ENCODE measurements at places on chromosomes 4 and X.

DNA sequence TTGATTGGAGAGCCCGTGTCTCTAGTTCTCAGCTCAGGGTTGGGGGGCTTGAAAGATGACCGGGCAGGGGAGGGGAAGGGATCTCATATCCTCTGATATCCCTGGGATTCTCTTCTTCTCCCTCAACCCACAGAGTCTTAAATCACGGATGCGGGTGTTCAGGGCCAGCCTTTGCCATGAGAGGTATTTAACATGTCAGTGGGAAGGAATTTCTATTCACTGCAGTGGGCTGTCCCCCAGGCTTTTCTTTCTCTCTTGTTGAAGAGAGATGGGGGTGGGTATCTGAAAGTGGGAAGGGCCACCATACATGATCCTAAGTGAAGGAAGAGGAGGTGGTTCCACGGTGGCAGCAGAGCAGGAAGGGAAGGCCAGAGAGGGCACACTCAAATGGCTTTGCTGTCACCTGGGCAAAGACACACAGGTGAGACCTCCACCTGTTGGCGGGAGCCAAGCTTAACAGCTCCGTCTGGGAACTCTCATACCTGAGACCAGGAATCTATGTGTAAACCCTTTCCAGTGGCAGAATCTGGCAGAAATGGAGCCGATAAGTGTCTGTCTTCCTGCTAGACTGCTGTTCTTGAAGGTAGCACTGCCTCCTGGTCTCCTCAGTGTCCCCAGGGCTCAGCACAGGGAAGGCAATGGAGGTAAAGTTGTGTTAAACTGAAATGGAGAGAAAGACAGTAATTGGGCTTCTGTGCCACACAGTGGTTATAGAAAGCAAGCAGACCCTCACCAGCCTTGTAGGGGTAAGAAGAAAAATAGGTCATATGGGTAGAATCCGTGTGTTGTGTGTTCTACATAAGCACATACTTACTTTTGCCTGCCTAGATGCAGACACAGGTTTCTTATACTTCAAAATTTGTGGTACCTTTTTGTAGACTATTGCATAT is 49.4 kb downstream of the RHOH start:
- DNase-seq = no peak

DNA sequence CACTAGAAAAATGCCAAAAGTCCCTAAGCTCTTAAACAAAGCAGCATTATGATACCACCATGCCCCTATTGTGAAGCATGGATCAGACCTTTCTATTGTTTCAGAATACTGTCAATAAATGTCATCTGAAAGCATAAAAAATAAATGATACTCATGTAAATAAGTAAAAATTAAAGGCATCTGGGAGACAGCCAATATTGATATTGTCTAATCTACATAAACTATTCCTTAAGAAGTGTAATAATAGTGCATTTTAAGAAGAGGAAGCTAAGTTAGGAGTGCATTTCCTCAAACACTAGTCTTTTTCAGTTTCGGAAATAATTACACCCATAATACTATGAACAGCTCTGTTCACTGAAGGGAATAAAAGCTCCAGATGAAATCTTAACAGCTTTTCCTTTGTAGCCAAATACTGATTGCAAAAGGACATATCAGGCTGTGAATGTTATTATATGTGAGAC is 181.6 kb downstream of the SPOCK3 start:
- DNase-seq = no peak

DNA sequence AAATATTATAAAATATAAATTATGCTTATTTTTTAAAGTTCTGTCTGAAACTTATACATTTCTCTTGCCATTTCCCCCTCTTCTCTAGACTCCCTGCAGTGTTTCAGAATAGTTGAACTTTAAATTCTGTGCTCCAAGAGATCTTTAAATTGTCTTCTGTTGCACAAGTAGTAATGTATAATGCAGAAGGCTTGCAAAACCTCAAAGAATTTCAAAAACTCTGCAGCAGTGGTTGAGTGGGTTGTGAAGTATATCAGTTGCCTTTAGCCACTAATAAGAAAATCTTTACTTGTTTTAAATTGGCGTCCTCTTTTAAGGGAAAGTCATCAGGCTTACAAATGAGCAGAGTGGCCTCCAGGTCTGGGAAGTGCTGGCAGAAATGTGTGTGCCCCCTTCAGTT is 1153.3 kb upstream of the PABPC4L start:
- no peak for DNase-seq

- DNase-seq = no peak
Measured at GRCh38 chrX:148632444-148632843, 132.0 kb downstream of the AFF2 start.

- no peak for DNase-seq
Measured at GRCh38 chr4:83124111-83124780, 9.7 kb upstream of the PLAC8 start.

DNA sequence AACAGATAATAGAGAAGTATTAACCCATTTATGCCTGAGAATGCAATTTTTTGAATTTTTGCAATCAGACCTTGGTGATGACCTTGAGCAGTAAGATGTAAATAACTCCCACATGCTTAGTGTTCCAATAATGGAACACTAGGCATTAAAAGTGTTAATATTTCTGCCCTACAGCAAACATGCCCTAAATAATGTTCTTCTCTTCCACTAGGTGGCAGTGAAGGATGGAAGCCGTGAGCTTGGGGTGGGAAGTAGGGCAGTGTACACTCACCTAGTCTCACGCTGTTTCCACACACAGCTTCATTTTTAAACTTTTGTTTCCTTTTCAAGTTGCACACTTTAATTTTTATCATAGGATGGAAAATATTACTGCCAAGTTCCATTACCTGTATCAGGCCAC is 613.1 kb upstream of the HS3ST1 start:
- DNase-seq = no peak

GRCh38 chr4:2649604-2650114 is 106.5 kb downstream of the TNIP2 start:
- DNase-seq = no peak

GRCh38 chr4:124745985-124746801 is 33.7 kb upstream of the ANKRD50 start:
- DNase-seq = no peak

DNA sequence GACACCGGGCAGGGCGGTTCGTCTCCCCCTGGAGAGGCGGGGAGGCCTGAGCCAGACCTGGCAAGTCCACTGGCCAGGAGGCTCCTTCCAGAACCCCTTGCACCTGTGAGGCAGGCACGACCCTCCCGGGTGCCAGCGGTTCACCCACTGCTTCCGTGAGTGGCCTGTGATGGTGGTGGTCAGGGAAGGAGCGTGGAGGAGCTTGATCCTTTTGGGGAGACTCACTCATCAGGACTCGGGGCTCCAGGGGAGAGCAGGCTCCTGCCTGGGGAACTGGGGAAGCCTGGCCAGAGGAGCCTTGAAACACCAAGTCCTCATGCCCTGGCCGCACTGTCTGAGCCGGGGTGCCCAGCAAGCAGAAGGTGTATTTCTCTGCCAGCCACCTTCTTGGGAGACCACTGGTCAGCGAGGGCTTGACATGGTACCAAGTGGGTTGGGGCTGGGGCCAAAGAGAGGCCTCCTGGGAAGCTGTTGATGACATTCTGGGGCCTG is 860 bp downstream of the FAM50A start:
- DNase-seq = no peak

DNA sequence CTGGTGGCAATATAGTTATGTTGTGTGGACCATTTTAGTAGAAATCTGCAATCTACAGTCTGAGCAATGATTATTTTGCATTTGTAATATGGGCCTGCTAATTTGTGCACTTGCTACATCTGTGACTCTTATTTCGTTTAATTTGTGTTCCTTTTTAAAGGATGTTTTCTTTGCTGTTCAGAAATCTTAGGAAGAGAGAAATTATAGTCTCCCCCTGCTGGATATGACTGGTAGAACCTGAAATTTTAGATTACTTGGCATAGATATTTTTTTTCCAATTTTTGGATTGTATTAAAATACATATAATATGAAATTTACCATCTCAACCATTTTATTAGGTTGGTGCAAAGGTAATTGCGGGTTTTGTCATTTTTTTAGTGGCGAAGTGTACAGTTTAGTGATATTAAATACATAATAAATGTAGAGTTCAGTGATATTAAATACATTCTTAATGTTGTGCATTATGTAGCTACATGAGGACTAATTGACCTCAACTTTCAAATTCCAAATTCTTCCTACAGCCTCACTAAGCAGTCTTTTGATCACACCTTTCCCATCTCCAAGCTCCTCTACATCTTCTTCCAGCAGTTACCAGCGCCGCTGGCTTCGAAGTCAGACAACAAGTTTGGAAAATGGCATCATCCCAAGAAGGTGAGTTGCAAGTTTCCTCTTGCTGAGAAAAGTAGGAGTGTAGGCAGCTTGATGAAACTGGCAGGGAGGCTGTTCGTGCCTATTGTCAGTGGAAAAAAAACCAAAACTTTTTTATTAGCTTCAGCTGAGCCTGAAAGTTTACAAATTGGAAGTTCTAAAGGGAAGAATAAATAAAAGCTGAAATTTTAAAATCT is 82.2 kb downstream of the FNIP2 start:
- no peak for DNase-seq

- DNase-seq = no peak
Measured at GRCh38 chr4:87566276-87566675, 37.1 kb upstream of the SPARCL1 start.

DNA sequence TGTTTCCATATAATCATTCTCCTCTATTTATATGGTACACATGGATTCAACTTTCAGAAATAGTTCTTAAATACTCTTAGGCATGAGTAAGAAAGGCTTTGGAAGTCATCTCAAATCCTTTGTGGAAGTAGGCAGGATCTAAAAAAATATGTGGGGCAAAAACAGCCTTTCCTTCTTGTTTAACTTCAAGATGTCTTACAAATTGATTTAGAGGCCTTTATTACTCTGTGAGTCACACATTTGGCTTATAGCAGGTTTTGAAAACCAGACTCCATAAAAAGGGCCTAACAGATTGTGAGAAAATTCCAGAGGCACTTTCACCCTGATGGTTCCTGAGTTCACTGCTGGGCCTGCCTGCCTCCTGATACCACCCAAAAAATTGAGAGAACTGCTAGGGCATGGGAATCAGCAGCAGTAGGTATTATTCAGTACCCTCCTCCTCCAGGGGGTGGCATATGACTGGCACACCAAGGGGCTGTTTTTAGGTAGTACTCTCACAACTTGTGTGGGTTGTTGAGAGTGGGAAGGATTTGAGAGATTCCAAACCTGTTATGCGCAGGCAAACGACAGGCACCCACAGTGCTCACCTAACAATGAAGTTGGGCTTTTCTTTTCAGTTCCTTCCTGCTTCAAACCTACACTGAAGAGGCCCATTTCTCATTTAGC is 162.7 kb upstream of the MBNL3 start:
- DNase-seq = no peak

DNA sequence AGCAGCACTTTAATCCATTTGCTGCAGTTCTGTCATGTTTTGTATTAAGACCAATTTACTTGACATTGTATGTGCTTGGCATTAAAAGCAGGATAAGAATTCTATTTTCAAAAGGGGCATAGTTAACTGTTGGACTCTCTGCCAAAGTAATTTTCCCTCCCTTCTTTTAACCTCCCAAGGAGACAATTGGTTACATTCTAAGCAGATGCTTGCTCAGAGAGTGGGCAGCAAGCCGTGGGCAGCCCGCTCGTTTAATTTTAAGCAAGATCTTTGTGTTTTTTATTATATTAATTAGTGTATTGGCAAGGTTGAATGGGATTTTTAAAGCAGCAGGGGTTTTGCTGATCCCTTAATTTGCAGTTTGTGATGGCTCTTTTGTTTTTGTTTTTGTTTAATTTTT is 37.1 kb upstream of the KLHL8 start:
- no peak for DNase-seq

DNA sequence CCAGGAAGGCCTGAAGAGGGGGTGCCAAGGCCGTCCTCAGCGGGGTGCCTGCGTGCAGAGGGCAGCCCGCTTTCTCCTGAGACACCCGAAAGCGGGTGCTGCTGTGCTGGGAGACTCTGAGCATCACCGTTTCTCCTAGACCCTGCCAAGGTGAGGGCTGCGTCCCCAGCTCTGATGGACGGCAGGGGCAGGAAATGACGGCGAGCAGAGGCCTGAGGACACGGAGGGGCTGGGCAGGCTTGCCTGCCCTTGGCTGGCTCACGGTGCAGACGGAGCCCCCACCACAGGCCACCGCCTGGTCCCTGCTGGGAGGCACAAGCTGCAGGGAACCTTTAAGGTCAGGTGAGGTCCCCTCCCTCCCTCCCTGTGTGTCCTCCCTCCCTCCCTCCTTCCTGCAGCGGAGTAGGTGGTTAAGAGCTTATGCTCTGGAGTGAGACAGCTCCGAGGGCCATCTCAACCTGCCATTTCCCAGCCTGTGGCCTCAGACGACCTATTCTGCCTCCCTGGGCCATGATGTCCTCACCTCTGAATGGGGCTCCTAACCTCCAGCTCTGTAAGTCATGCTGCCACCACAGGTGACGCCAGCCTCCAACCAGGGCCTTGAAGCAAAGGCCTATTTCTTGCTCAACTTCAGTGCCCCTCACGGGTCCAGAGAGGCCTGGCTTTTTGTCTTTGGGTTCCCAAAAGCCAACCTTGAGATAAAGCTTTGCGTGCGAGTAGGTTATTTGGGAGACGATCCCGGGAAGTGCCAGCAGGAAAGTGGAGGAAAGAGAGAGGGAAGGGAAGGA is 54.2 kb upstream of the GRPEL1 start:
- DNase-seq = no peak

DNA sequence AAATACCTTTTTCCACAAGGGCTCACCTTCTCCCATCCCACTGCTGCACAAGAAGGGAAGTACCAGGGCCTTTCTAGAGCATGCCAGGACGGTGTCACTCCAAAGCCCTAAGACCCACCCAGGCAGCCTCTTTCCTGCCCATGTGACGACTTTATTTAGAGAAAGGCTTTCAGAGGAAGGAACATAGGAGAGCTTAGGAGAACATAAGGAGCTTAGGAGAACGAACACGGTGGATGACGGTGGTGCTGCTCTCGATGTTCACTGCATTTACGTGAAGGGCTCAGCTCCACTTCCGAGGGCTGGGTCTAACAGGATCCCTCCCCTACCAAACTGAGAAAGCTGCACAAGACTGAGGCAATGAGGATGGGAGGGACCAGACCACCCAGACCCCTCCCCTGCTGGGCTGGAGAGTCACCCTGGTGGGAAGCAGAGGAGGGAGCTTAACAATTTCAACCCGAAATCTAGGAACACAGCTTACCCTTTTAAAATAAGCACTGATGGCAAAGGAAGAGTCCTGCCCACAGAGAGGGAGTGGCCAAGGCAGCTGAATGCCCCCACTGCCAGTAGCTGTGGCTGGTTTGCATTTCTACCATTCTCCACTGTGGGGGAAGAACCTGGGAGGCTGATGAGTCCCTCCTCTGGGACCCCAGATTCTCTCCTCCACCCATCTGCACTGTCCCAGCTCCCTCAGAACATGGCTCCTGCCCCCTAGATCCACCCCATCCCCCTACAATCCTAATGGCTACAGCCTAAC is 29.8 kb downstream of the ZFYVE28 start:
- DNase-seq = no peak

DNA sequence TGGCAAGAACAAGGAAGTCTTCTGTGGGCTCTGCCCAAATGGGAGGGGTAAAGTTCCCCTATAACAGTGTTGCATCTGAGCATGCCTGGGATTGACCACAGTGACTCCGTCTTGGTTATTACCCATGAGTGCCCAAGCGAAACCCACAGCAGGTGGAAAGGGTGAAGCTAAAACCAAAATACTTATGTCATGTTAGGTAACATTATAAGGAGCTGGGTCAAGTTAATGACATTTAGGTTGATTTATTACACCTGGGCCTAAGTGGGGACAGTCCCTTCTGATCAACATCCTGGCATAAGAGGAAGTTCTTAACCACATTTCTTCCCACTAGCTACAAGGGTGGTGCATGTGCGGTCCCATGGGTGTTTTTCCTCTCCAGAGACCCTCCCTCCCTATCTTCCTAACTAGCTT is 1.3 kb upstream of the ZNF732 start:
- no peak for DNase-seq
